Eye (tissue), 1 donor: ENCODE measurements at places on chromosomes 12 and 14.

GRCh38 chr12:126355346-126355745 is 1290.1 kb downstream of the AACS start:
- DNase-seq: no peak

DNA sequence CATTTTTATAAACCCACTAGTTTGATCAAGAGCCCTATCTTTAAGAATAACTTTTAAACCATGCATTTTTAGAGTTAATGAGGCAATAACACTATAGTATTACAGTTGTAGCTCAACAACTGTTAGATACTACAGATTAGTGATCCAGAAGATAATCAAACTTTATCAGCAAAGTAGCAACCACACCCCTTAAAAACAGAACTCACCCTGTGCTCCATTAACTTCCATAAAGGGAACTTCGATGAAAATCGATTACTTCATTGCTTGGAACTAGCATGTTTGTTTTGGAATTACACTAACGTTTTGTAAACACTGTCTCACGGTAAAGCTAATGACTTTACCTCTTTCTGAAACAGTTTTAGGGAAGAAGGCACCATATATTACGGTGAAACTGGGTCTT is 1.4 kb downstream of the SGPP1 start:
- DNase-seq: no peak

DNA sequence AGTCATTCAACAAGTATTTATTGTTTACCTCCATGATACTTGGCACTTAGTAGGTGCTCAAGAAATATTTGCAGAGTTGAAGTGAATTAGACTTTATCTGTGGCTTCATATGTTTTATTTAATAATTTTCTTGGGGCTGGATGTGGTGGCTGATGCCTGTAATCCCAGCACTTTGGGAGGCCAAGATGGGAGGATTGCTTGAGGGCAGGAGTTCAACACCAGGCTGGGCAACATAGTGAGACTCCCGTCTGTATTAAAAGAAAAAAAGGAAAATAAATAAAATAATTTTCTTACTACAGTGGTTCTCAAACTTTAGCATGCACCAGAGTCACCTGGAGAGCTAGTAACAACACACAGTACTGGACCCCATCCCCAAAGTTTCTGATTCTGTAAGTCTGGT is 905 bp downstream of the ADCK1 start:
- no peak for DNase-seq

GRCh38 chr14:48748151-48748675 is 838.0 kb downstream of the RPS29 start:
- DNase-seq: peak; percentile 11

DNA sequence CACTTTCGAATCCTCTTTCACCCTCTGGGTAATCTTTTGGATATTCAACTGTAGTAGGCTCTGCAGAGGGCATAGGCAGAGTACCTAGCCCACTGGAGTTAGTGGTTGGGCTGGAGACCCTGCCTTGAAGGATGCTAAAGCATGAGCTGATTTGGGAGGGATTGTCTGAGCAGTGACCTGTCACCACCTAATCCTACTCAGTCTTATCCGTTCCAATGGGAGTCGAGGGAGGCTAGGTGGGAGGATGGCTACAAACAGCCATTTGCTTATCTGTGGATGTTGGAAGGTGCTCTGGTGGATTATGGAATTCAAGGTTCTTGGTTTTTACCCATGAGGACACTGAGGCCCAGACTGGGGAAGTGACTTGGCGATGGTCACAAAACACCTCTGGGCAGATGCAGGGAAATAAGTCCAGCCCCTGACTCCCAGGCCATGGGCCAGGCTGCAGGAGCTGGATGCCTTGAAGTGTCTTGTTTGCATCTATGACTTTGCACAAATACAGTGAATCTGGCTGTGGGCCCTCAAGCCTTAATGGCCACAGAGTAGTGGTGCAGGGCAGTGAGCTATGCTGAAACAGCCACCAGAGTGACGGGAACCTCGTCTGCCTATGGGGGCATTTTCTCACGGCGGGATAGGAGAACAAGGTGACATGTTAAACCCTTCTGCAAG is 3.7 kb downstream of the KMT5A start:
- DNase-seq: no peak

DNA sequence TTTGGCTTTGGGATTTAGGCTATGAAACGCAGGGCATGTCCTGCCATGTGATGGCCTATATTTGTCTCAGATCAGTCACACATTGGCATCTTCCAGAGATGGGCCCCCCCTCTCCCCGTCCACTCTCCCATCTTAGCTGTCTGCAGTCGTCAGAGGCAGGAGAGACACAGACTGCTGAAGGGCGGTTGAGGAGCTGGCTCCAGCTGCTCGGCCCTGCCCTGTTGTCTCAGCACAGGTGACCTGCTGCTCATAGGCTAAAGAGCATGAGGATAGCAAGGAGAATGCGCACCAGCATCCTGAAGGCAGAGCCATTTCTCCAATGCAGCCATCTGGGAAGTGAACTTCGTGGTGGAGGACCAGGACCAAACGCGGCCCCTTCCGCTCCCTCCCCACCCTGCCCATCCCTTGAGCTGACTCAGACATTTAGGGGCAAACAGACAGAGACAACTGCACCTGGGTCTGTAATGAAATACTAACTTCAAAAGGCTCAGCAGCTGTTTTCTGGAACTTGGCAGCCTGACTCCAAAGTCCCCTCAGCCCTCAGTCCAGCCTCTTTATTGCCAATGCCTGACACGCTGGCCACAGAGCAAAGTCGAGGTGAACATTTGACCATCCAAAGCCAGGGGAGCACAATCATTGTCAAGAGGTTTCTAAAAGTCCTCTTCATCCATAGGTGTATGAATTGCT is 22.3 kb downstream of the FZD10 start:
- DNase-seq: no peak

DNA sequence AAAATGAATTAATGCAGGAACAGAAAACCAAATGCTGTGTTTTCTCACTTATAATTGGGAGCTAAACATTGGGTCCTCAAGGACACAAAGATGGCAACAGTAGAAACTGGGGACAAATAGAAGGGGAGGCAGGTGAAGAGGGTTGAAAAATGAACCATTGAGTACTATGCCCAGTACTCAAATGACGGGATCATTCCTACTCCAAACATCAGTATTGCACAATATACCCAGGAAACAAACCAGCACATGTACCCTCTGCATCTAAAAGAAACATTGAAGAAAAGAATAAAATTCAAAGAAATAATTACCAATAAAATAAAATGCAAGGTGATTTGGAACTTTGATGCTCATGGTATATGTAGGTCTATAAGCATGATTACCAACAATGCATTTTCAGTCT is 110.8 kb downstream of the LMO3 start:
- DNase-seq: no peak

GRCh38 chr14:45201905-45202304 is 51.1 kb downstream of the MIS18BP1 start:
- DNase-seq: peak; percentile 14

- peak; percentile 73 for DNase-seq
These were observed 107.1 kb downstream of the TMTC2 start for GRCh38 chr12:82793751-82794281.

DNA sequence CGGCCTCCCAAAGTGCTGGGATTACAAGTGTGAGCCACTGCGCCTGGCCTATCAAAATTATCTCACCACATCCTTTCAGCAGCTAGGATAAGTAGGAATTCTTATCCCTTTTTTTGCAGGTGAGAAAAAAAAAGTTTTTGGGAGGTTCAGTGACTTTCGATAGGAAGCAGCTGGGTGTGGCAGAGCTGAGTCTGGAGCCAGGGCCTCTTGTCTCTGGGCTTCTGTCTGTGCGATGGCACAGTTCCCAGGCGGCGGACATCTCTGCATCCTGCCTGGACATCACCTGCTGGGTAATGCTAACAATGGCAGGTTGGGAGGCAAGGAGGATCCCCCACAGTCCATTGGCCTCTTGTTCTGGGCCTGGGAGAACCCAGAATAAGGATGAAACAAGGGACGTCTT is 12.5 kb downstream of the NRXN3 start:
- DNase-seq: no peak

DNA sequence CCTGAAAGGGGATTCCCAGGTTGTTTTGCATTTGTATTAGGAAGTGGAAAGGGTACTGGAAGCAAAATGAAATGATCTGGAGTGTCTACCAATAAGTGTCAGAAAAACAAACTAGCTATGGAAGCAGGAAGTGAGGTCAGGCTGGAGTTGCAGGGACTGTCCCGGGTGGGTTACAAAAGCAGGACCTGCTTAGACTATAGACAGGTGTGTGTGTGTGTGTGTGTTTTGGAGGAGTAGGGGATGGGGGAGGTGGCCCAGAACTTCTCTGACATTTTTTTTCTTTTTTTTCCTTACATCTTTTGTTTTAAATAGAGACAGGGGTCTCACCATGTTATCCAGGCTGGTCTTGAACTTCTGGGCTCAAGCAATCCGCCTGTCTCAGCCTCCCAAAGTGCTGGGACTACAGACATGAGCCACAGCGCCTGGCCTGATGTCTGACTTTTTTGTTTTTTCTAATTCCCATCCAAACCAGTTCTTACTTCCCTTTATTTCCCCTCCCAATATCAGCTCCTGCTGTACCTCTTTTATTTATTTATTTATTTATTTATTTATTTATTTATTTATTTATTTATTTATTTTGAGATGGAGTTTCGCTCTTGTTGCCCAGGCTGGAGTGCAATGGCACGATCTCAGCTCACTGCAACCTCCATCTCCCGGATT is 512 bp upstream of the RND1 start:
- DNase-seq: no peak

GRCh38 chr14:53010193-53011040 is 59.6 kb upstream of the FERMT2 start:
- DNase-seq: no peak

DNA sequence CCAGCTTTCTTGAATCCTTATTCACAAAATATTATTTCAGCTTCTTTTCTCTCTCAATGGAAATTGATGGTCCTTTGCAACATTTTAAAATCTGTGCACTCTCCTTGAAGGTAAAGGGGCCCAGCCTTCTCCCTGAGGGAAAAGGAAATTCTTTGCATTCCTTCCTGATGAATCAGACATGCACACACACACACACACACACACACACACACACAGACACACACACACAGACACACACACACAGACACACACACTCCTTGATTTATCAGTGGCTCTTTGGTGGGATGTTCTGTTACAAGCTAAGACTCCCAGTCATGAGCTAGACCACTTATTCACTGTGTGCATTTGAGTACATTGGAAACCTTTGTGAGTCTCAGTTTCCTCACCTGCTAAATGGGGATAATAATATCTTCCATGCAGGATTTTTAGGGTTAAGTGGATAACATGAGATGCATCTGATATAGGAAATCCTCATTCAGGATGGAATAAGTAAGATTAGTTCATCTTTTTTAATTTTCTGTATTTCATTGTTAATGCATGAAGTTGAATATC is 45.1 kb upstream of the HMGA2 start:
- peak; percentile 47 for DNase-seq

GRCh38 chr12:95959107-95959506 is 16.0 kb downstream of the AMDHD1 start:
- DNase-seq: no peak

GRCh38 chr14:60758885-60759284 is 24.3 kb downstream of the MNAT1 start:
- DNase-seq: no peak

GRCh38 chr12:49097381-49097780 is 2.8 kb upstream of the DHH start:
- DNase-seq: no peak

- DNase-seq: no peak
These were observed 210.4 kb downstream of the SPTSSA start for GRCh38 chr14:34251662-34252061.

GRCh38 chr12:45329238-45329637 is 113.3 kb downstream of the ANO6 start:
- no peak for DNase-seq

DNA sequence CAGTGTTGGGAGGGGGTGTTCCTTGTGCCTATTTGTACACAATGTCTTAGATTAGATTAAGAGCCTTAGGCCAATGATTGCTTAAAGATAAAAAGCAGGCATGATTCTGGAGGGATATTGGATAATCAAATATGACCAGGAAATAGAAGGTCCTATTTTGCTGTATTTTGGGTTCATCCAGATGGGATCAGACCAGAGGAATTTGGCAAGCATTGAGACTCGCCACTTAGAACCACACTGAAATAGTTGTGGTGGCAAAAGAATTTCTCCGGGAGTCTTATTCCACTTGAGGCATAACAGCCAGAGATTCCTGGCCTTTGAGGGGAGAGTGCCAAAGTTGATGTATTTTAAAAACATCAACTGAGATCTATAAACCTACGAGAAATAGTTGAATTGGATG is 327.2 kb downstream of the RAD51B start:
- DNase-seq: peak; percentile 63

- DNase-seq: no peak
These were observed 13.0 kb downstream of the FBXO33 start for GRCh38 chr14:39419272-39419671.

DNA sequence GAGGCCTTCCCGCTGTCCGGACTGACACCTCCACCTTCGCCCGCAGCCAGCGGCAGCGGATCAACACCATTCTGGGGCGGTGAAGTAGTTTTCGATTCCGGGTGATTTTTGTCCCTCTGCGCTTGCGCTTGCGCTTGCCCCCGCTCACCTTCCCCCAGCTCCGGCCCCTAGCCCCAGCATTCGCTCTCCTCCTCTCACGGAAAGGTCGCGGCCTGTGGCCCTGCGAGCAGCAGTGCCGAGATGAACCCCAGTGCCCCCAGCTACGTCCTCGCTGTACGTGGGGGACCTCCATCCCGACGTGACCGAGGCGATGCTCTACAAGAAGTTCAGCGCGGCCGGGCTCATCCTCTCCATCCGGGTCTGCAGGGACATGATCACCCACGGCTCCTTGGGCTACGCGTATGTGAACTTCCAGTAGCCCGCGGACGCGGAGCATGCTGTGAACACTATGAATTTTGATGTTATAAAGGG is 22.7 kb upstream of the SRGAP1 start:
- peak; percentile 55 for DNase-seq

DNA sequence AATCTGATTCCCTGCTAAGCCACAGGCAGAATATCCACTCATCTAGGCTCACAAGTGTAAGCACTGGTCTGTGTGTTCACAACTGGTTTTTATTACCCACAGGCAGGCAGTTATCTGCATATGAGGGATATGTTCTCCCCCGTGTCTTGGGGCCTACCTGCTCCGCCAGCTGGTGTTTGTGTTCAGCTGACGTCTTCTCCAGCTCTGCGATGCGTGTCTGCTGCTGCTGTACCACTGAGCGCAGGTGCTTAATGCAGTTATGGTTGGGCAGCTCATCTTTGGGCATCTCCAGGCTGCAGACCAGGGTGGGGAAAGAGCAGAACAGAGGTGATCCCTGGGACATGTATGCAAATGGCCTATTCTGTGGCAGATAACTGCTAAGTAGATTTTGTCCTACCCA is 13.7 kb downstream of the RNF41 start:
- no peak for DNase-seq

GRCh38 chr14:49960453-49960852 is 67.6 kb downstream of the ARF6 start:
- DNase-seq: no peak

DNA sequence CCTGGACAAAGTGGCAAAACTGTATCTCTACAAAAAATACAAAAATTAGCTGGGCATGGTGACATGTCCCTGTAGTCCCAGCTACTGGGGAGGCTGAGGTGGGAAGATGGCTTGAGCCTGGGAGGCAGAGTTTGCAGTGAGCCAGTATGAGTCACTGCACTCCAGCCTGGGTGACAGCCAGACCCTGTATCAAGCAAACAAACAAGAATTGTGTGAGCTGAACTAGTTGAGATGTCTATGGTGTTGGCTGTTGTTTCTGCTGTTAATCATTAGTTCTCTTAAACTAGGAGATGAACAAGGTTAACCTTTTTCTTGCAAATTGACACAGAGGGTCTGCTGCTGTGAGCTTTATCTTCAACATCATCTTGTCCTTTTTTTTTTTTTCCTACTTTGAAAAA is 23.6 kb downstream of the RASSF3 start:
- DNase-seq: no peak

GRCh38 chr12:30719060-30719459 is 23.4 kb upstream of the IPO8 start:
- DNase-seq: no peak
